Smooth muscle cell of the coronary artery (primary cell): ENCODE measurements at places on chromosomes 3 and 15. TPM values are rescaled to one million over a fixed set of nuclear protein-coding genes. Genes with fewer than 3 reads are reported as not detected.

The DAZL gene
- not detected in 2 replicates for total RNA-seq

The RAB8B gene
- 35.9 and 78.3 TPM in 2 replicates for total RNA-seq

The AHSG gene
- total RNA-seq: not detected in 2 replicates

The FBLN2 gene
- total RNA-seq: 587 and 1,203 TPM in 2 replicates

The ROPN1 gene
- total RNA-seq: not detected in 2 replicates
